ENCODE measurements at places on chromosomes 12 and 14.

GRCh38 chr12:127813147-127813546, 453.8 kb upstream of the TMEM132C start:
- no peak for DNase-seq

GRCh38 chr14:81301813-81302212, 81.1 kb upstream of the GTF2A1 start:
- DNase-seq: no peak

- no peak for DNase-seq
Observed at GRCh38 chr12:74963867-74964331, 245.7 kb downstream of the KCNC2 start.

DNA sequence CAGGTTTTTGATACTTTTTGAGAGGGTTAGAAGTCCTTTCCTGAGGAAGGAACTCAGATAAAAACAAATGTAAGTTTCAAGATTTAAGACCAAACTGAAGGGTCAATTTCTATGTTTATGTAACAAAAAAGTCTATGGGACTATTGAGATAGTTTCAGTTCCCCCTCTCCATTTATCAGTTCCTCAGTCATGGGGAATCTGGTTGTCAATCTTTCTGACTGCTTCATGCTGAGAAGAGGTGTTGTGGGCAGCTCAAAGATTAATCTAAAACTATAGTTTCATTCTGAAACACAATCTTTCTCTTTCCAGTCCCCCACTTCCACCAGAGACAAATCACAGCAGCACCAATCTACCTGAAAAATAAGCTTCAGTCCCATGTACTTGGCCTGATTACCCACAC, 93.7 kb downstream of the KCNMB4 start:
- no peak for DNase-seq

GRCh38 chr14:68402525-68403101, 390.3 kb downstream of the ZFP36L1 start:
- no peak for DNase-seq

- no peak for DNase-seq
Observed at GRCh38 chr14:71780075-71780474, 152.2 kb upstream of the RGS6 start.

DNA sequence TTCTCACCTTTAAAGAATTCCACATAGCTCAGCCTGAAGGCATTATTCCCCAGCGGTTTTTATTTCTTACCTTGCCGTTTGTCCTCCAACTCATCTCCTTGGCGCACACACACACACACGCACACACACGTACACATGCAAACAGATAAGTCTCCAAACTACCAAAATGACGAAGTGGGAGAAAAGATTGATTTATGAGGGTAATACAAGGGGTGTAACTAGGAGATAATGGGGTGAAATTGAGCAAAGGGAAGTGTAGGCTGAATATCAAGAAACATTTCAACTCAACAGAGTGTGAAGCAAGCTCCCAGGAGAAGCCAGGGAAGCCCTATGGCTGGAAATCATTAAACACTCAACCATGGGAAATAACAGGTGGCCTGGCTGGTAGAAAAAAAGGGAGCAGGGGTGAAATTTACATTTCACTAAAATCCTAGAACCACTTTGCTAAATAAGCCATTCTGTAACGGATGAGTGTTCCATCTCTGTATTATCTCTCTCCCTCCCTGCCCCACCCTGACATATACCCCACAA, 41.0 kb downstream of the GRIN2B start:
- DNase-seq: no peak

Data from D341Med (cell line).